ENCODE measurements at places on chromosomes 5 and 9.

- DNase-seq: no peak
Measured at GRCh38 chr5:36878392-36879082, 2.0 kb downstream of the NIPBL start.

DNA sequence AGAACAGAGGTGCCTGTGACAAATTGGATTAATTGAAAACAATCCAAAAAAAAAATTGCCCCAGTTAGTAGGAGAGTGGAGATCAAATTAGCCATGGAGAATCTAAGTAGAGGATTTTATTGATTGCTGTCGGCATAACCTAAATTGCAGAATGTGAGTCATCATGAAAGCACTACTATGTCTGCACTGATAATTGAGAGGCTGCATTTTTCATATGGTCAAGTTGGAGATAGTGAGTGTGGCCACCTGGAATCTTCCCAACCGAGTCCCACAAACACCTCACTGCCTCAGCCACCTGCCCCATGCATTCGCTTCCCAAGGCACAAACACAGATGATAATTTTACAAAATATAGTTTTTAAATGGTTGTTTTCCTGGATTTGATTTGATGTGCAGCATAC is 123.7 kb downstream of the NTRK2 start:
- no peak for DNase-seq

GRCh38 chr5:173602423-173602822 is 14.0 kb downstream of the BOD1 start:
- no peak for DNase-seq

DNA sequence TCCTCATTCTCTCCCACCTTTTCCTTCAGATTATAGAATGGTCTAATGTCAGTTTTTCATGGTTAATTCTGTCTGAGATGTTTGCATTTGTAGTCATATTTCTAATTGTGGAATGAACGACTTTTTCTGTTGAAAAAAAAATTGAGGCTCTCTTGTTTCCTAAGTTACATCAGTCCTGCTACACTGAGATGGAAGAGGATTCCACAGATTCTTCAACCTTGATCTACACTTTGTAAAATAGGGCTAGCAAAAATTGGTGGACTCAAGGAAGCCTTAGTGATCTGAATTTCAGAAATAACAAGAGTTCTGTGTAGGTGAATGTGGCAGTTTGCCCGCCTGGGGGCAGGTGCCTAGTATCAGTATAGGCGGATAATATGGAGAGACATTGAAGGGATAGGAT is 51.9 kb downstream of the ERBIN start:
- no peak for DNase-seq

Data from stimulated activated CD4-positive, alpha-beta T cell treated with anti-CD3 and anti-CD28 coated beads, Interleukin-12 subunit alpha, Interleukin-12 subunit beta, amount 100 ng/mL, for 4 hours (primary cell).